ENCODE measurements at places on chromosomes 1 and 21. TPM values are rescaled to one million over a fixed set of nuclear protein-coding genes. Genes with fewer than 3 reads are reported as not detected.

The IL19 gene
- not detected for total RNA-seq

DNA sequence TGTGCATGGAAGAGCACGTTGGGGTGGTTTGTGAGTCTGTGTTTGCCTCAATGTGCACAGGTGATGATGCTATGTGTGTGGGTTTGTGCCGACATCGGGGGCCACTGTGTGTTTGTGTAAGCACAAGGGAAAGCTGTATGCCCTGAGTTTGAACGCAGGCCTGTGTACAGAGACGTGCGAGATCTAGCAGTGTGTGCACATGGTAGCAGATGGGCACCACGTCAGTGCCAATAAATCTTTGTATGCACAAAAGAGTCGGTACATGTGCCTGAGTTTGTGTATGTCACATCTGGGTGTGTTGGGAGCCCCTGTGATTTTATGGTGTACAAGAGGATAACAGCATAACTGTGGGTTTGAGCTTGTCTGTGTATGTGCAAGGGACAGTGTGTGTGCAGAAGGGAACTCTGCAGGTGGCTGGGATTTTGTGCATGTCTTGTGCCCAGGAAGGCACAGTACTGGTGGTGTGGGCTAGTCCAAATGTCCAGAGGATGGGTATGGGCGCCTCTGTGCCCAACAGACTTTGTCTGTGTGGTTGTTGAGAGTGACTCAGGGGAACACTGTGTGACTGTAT, 32.0 kb upstream of the WASF2 start:
- DNase-seq = no peak
- peaks cover 73% of the 10 kb centered on the region for H3K4me1 ChIP-seq
- no peaks in the 10 kb centered on the region for H3K27me3 ChIP-seq
- H3K4me3 ChIP-seq = no peak overlapping the region

DNA sequence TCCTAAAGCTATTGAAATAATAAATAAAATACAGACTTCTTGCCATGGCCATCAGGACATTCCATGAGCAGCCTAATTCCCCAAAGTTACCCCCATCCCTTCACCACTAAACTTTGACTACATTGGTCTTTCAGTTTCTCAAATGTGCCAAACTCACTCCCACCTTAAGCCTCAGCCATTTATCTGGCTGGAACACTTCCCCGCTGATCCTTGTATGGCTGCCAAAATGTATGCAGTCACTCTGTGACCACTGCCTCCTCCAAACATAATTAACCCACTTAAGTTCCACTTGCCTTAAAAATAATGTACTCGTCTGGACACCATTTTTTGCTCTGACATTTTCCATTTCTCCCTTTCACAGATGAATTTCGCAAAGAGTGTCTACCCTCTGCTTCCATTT, 407.4 kb downstream of the NTNG1 start:
- H3K27me3 ChIP-seq = no peaks in the 10 kb centered on the region
- no peak overlapping the region for H3K27ac ChIP-seq
- DNase-seq = no peak
- H3K4me3 ChIP-seq = no peak overlapping the region
- H3K4me1 ChIP-seq = no peaks in the 10 kb centered on the region
- H3K36me3 ChIP-seq = no peaks in the 10 kb centered on the region

- H3K4me3 ChIP-seq = peak overlapping the region; percentile 87
- peaks cover 41% of the 10 kb centered on the region for H3K4me1 ChIP-seq
- peak overlapping the region; percentile 92 for H3K27ac ChIP-seq
- peaks cover 2% of the 10 kb centered on the region for H3K27me3 ChIP-seq
These were observed 1.0 kb upstream of the PRMT2 start for GRCh38 chr21:46634427-46634826.

- H3K27ac ChIP-seq = no peak overlapping the region
- H3K4me1 ChIP-seq = peaks cover 5% of the 10 kb centered on the region
- H3K27me3 ChIP-seq = no peaks in the 10 kb centered on the region
- no peak for DNase-seq
- no peaks in the 10 kb centered on the region for H3K36me3 ChIP-seq
- no peak overlapping the region for H3K4me3 ChIP-seq
These were observed 24.6 kb upstream of the KLHDC8A start for GRCh38 chr1:205381305-205381704.
